ENCODE measurements at places on chromosomes 12 and 14. TPM values are rescaled to one million over a fixed set of nuclear protein-coding genes. Genes with fewer than 3 reads are reported as not detected.

LRFN5 gene
- 4.1 TPM for total RNA-seq

STAC3 gene
- total RNA-seq = 1.7 TPM

CLEC1A gene
- total RNA-seq = 8.3 TPM

HOXC12 gene
- total RNA-seq = not detected

TAMALIN gene
- 18.8 TPM for total RNA-seq

EXOC3L4 gene
- total RNA-seq = 0.42 TPM

BATF gene
- 3.4 TPM for total RNA-seq

KRT7 gene
- total RNA-seq = 8.4 TPM

GPATCH2L gene
- total RNA-seq = 45.5 TPM

SLC17A8 gene
- total RNA-seq = not detected

- DNase-seq = no peak
Observed at GRCh38 chr14:101877766-101878165, 86.6 kb upstream of the DYNC1H1 start.

DNA sequence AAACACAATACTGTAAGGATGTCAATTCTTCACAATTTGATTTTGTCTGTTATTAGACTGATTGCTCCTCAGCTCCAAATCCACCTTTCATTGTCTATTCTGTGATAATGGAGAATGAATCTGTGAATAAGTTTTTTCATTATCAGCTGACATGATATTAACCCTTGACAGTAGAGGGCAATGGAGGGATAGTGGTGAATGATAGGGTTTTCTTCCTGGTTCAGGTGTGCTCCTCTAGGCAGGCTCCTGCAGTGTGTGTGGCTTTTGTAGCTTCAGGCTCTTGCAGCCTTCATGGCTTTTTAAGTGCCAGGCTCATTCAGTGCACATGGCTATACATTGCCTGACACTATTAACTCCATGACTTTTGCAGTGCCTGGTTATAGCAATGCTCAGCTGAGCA is 23.4 kb upstream of the ZNF641 start:
- no peak for DNase-seq

GRCh38 chr14:37047226-37047625 is 125.2 kb downstream of the SLC25A21 start:
- DNase-seq = no peak

DNA sequence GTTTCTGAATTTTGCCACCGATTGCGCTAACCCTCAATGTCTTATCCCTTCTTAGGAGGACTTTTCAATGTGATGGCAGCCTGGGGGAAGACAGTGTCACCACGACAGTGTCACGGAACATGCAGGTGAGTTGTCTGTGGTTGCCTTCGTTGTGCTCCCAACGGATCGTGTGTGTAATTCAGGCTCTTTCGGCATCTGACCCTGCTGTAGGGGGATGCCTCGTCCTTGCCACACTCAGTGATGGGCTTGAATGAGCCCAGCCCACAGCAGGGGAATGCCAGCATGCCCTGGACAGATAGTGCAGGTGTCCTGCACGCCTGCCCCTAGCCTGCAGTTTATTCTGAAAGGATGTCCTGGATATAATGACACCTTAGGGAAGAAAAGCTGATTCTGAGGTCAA is 123.8 kb upstream of the RTL1 start:
- no peak for DNase-seq

- no peak for DNase-seq
Observed at GRCh38 chr12:76859611-76860010, 19.2 kb downstream of the CSRP2 start.

- DNase-seq = peak; percentile 93
Observed at GRCh38 chr14:73723797-73724661, 9.8 kb upstream of the PNMA1 start.

GRCh38 chr14:22304326-22304725 is 284.7 kb downstream of the DAD1 start:
- no peak for DNase-seq

- DNase-seq = no peak
Observed at GRCh38 chr14:55913324-55914025, 204.7 kb upstream of the PELI2 start.

GRCh38 chr12:71130521-71131069 is 27.2 kb downstream of the TSPAN8 start:
- DNase-seq = no peak

DNA sequence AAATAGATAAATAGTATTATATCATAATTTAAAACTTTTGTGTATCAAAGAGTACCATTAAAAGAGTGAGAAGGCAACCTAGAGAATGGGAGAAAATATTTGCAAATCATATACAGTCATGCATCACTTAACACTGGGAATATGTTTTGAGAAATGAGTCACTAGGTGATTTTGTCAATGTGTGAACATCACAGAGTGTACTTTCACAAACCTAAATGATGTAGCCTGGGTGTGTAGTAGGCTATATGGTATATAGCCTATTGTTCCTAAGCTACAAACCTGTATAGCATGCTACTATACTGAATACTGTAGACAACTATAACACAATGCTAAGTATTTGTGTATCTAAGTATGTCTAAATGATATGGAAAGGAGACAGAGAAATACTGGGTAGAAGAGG is 48.0 kb upstream of the ARID2 start:
- DNase-seq = no peak

- DNase-seq = no peak
Observed at GRCh38 chr14:93857500-93858283, 69.4 kb upstream of the PRIMA1 start.

- no peak for DNase-seq
Observed at GRCh38 chr12:87304406-87304805, 724.8 kb downstream of the C12orf50 start.
